ENCODE measurements at places on chromosomes 7 and 10.
A peak's percentile ranks its signal among the peaks of the same experiment; 100 is the strongest.

- DNase-seq, result no peak
Observed at GRCh38 chr7:29946428-29947186, 43.0 kb downstream of the SCRN1 start.

- DNase-seq, result peak; percentile 93
Observed at GRCh38 chr7:157490465-157490912, 153.7 kb downstream of the DNAJB6 start.

GRCh38 chr10:100339236-100339635 is 7.8 kb upstream of the SCD start:
- no peak for DNase-seq

DNA sequence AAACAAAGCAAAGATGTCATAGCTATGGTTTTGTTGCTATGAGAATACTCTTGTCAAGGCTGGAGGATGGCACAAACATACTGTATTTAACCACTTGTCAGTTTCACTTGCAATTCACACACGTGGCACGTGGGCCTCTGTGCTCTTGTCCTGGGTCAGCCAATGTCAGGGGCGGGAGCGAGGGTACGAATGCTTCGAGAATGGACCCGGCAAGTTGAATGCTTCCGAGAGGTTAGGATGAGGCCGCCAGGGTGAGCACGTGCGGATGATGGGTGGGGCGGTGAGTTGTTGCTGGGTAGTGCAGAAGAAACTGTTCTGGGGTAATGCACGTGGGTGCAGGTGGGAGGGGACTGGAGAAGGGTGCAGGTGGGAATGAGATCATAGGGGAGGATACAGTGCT is 10.4 kb upstream of the OCM2 start:
- DNase-seq, result no peak

DNA sequence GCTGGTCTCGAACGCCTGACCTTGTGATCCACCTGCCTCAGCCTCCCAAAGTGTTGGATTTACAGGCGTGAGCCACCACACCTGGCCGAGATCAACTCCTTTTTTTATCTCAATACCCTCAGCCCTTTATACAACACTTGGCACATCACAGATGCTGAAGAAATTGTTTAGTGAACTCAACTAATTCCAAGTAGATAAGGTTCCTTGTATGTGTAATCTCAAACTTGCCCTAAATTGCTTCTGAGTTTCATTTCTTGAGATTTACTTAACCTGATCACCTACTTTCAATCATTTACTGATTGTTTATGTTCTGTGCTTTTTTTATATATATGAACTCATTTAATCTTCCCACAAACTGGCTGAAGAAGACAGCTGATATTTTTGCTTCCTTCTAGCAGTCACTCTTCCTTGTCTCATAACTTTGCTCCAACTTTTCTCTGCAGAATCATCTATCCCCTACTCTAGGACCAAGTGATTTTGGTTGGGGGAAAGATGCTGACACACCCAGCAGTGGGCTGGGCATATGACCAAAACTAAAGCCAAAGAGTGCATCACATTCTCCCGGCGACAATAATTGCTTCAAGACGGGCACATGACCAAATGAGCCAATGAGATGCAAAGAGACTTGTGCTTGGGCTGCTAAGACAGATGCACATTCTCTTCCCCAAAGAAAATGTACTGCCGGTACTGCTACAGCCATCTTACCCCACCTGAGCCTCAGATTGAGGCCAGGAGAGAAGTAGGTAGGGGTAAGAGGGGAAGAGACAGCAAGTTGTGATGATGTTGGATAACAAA is 40.3 kb upstream of the ARID5B start:
- no peak for DNase-seq

DNA sequence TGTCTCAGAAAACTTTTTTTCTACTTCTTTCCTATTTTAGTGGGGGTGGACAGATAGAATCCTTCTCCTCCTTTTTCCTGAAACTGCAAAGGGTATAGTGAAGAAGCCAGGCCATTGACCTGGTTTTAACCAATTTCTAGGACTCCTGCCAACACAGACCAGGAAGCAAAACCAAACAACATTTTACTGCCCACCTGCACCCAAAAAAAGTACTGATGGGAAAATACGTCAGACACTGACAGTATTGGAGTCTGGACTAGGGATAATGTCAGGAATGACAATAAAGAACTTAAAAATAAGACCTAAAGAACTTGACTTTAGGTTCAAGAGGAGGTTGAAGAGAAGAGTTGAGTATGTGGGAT is 5.0 kb upstream of the STEAP4 start:
- no peak for DNase-seq

DNA sequence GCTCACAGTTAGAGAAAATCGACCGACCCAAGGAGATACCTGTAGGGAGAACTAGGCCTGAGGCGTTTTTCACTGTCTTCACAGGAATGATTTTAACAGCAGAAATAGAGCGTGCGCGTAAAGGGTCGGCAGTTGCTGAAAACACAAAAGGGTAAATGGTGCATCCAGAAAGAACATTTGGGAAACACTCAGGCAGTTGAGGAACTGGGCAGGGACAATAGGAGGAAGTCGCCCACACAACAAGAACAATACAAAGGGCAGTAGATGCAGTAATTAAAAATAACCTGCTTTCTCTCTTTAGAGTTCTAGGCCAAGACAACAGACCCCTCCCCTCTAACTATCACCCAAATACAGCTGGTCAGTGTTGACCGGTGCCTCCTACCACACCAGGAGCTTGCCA is 126.6 kb downstream of the SORBS1 start:
- DNase-seq, result no peak

GRCh38 chr7:55174456-55174855 is 155.6 kb downstream of the EGFR start:
- no peak for DNase-seq

DNA sequence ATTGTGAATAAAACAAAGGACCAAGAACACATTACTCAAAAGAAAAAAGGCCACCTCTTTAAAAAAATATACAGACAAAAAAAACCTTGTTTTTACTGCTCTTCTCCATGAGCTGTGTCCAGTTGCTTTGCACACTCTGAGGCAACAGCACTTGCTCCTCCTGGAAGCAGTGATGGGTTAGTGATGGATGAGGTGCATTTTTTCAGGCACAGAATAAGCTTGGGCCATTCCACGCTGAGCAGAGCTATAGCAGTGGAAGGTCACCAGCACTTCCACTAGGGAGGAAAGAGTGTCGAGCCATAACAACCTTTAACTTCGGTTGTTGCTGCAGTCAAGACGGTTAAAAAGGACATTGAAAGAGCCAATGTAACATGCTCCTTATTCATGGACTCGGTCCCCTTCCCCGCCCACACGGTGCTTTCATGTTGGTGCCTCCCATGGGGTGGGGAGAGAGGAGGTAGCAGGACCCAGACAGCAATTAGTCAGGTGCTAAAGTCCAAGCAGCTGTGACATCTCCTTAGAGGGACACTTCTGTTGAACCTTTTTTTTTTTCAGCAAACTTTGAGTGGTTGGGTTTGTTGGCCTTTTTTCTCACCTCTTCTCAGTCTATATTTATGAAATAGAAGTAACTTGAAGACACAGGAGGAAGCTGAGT is 136.5 kb upstream of the ADARB2 start:
- no peak for DNase-seq

DNA sequence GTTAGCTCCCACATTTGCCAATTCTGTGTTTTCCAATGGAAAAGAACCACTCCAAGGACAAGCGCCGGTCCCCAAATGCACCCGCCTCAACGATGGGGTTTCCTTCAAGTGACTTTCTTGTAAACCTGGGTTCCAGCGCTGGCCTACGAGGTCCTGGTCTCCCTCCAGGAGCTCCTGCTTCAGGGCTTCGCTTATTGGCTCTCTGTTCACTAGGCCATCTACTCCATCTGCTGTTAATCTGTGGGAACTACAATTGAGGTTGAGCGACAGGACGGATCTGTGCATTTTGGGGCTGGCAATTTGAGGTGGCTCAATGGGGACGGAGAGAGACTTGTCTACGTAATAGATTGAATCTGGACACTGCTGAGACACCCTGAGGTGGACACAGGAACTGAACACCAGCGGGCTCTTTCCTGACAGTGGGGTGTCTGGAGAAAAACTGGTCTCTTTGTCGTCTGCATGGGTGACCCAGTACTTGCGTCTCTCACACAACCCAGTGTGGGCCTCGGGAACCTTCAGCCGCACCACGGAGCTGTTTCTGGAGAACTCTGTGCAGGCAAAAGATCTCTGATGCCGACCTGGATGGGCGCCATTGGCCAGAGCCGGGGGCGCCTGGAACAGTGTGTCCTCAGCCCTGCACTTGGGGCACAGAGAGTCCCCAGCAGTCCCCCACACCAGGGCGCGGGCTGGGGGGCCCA is 115.9 kb upstream of the ADAM12 start:
- DNase-seq, result peak; percentile 30

DNA sequence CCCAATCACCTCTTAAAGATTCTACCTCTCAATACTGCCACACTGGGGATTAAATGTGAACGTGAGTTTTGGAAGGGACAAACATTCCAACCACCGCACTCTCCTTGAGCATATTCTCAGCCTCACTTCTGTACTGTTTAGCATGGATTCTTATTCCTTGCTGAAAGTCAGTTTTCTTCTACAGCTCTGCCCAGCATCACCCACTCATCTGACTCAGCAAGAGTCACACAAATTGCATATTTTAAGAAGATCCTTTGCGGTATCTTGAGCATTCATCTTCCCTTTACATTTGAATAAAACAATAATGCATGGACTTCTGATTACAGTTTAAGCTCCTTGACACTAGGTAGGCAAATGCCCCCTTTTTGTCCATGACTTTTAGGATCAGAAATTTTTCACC is 251.6 kb upstream of the MKLN1 start:
- no peak for DNase-seq

DNA sequence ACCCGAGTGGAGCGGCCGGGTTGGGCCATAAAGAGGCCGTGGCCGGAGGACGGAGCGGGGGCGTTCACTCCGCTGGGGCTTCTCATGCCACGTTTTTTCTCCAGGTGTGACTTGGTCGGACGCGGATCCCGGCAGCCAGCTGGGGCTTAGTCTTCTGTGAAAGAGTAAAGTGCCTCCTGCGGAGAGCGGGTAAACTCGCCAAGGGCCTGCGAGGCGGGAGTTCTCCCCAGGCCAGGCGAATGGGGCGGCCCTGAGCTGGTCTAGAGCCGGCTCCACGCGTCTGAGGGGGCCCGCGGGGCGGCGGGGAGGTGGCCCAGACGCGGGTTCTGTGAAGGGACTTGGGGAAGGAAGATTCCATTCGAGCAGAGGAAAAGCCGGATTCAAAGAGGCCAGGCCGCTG is 86.3 kb upstream of the VIPR2 start:
- DNase-seq, result no peak

- DNase-seq, result no peak
Observed at GRCh38 chr10:84447701-84448400, 119.5 kb downstream of the CCSER2 start.

DNA sequence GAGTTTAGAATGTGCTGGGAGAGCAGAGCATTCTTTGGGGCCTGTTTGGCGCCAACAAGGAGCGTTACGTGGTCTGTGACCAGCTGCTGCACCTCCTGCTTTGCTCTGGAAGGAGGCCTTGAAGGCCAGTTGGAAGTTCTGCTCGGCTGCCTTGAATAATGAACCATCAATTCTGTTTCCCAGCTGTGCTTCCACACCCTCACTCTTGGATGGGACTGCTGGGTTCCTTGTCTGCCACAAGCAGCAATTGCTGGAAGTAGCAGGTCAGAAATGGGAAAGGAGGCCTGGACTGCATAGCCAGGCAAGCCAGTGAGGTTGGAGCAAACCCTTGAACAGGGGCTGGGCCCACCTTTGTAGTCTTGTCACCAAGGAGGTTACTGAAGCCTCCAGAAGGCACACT is 86.6 kb upstream of the INSYN2A start:
- DNase-seq, result no peak

DNA sequence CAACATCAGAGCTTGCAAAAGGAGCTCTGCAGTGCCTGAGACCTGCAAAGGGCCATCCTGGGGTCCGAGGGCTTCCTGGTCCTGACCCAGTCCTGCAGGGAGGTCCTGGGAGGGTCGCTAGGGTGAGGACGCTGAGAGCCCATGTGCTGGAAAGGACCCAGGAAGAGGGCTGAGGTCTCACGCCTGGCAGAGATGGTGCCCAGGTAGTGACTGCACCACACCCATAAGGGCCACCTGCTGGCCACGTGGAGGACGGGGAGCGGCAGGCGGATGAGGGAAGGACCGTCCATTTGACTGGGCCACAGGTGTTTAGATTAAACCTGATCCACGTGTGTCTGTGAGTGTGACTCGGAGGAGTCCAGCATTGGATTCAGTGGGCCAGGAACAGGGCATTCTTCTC is 392.8 kb downstream of the DNAJB6 start:
- no peak for DNase-seq

DNA sequence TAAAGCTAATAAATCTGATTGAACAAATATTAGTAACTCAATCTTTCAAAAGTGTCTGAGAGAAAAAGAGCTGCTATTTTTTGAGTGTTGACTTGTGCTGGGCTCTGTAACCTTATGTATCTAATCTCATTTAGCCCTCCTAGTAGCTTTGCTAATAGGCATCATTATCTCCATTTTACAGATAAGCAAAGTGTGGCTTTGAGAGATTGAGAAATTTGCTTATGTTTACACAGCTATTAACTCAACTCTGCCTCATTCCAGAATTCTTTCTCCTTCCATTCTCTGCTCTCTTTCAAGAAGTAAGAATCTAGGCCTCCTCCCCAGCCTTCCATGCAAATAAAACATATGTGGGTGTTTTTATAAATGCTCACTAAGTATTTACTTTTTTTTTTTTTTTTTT is 137.8 kb downstream of the GATA3 start:
- no peak for DNase-seq
